ENCODE measurements at places on chromosomes 12 and 14. TPM values are rescaled to one million over a fixed set of nuclear protein-coding genes. Genes with fewer than 3 reads are reported as not detected.

PKP2 gene
- 22.7 TPM for total RNA-seq

DNA sequence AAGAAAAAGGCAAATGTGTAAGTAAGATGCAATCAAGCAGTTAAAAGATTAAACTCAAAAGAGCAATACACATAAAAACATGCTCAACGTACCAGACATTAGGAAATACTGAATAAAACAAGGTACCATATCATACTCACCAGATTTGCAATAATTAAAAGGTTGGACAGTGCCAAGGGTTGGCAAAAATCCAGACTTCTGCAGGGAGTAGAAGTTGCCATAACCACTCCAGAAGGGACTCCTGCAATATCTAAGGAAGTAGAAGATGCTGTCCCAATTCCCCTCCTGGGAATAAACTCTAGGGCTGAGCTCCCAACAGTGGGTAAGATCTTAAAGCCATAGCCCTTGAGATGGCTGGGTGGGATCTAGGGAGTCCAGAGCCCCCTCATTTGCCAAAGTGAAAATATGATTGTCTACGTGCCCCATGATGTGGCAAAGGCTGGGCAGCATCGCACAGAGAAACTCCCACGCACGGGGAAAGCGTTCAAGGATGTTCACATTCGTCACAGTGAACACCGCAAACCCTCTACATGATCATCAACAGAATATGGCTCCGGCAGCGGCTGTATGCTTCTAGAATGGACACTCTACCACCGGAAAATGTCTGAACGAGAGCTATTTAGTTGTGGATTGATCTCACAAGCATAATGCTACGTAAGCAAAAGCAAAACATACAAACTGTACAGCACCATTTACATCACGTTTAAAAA is 12.3 kb downstream of the KCTD10 start:
- H3K4me3 ChIP-seq: no peak overlapping the region
- H3K36me3 ChIP-seq: no peaks in the 10 kb centered on the region

OTUB2 gene
- total RNA-seq: 1.3 TPM

GRCh38 chr12:82480606-82481005 is 122.3 kb downstream of the METTL25 start:
- no peak overlapping the region for H3K27ac ChIP-seq
- no peaks in the 10 kb centered on the region for H3K27me3 ChIP-seq
- H3K36me3 ChIP-seq: no peaks in the 10 kb centered on the region
- peaks cover 3% of the 10 kb centered on the region for H3K4me1 ChIP-seq
- no peak for DNase-seq

- H3K4me1 ChIP-seq: no peaks in the 10 kb centered on the region
- H3K4me3 ChIP-seq: no peak overlapping the region
- H3K36me3 ChIP-seq: no peaks in the 10 kb centered on the region
- H3K27ac ChIP-seq: no peak overlapping the region
Measured at GRCh38 chr12:55706568-55707218, 1.0 kb downstream of the ITGA7 start.

DNA sequence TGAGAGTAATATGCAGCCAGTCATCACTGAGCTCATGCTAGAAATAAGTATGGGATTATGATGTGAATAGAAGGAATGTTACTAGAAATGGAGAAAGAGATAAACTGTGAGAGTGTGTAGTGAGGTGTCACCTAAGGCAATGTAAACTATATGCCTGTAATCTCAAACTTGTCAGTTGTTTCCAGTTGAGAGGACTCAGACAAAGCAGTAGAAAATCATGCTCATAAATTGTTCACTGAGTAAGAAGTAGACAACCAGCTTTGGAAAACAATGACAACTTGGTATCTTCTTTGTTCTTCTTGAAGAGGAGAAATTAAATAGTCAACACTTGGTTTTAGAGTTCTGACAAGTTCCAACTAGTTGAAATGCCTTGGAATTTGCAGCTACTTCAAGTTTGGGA is 148.5 kb upstream of the OR4E1 start:
- H3K27ac ChIP-seq: no peak overlapping the region
- no peaks in the 10 kb centered on the region for H3K4me1 ChIP-seq

- no peaks in the 10 kb centered on the region for H3K4me1 ChIP-seq
- no peaks in the 10 kb centered on the region for H3K27me3 ChIP-seq
- H3K36me3 ChIP-seq: no peaks in the 10 kb centered on the region
- no peak for DNase-seq
Measured at GRCh38 chr12:27359578-27360340, 27.1 kb downstream of the BMAL2 start.

DNA sequence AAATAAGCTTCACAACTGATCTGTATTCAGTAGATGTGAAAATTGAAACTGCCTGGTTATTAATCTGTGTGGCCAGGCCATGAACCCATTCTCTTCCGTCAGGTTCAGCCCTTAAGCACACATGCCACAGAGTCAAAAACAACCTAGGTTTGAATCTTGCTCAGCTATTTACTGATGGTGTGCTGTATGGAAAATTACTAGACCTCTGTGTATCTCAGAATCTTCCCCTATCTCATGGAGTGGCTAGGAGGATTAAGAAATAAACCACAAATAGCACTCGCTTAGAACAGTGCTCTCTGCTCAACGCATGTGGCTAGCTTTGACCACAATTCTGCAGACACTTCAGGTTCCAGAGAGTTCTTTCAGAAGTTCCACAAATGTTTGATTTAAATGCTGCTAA is 240.7 kb upstream of the PLEKHG7 start:
- no peak overlapping the region for H3K4me3 ChIP-seq
- H3K27me3 ChIP-seq: no peaks in the 10 kb centered on the region
- peaks cover 4% of the 10 kb centered on the region for H3K4me1 ChIP-seq
- no peaks in the 10 kb centered on the region for H3K36me3 ChIP-seq
- no peak for DNase-seq
- no peak overlapping the region for H3K27ac ChIP-seq

OAS3 gene
- 6.9 TPM for total RNA-seq

DNA sequence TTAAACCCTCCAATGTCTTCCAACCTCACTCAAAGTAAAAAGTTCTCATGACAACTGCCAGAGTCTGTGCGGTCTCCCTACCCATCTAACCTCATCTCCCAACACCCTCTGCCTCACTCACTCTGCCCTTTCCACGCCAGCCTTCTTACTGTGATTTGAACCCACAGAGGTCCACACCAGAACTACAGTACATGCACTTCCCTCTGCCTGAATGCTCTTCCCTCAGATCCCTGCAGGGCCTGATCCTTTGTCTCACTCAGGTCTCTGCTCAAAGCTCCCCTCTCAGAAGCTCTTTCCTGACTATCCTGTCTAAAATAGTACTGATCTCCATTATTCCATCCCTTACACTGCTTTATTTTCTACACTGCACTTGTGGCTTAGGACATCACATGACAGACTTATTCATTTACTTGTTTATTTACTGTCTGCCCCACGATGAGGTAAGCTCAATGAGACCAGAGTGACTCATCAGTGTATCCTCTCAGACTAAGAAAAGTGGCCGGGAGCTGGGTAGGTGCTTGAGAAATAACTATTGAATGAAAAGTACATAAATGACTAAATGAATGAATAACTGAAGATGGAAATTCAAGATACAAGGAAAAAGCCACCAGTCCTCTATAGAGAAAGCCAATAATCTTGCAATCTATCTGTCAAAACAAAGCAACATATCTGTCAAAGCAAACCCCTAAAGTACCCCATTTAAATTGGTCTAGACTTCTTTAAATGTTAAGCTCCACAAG is 17.1 kb downstream of the POMT2 start:
- peak overlapping the region; percentile 62 for H3K27ac ChIP-seq
- no peaks in the 10 kb centered on the region for H3K36me3 ChIP-seq

DNA sequence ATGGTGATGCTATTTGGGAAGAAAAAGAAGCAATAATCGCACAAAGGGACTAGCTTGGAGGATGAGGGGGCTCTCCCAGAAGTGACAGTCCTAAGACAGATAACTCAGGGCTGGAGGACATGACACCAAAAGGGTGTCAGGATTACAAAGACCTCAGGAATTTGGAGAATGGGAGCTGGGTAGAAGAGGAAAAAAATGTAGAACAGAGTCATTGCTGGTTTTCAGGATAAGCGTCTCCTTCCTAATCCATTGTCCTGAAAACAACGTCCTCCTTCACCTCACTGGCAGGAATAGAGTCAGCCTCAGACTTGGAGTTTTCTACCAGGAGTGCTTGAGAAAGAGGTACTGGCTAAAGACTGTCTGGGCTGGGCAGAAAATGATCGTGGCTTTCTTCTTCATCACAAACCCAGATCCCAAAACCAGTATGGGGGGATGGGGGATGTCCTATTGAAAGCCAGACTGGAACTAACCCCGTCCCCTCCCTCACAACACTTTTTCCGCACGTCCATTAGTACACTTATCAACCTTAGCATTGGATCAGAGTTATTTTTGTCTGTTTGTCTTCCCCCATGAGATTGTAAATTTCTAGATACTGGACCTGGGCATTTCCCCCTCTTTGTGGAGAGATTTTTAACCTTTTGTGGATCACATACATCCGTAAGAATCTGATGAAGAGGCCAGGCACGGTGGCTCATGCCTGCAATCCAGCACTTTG is 14.3 kb downstream of the B4GALNT3 start:
- no peaks in the 10 kb centered on the region for H3K36me3 ChIP-seq
- H3K4me3 ChIP-seq: no peak overlapping the region
- H3K27ac ChIP-seq: no peak overlapping the region
- no peaks in the 10 kb centered on the region for H3K4me1 ChIP-seq
- DNase-seq: no peak

PPP4R3A gene
- total RNA-seq: 36.4 TPM

HAL gene
- total RNA-seq: 0.08 TPM

- DNase-seq: no peak
- H3K27me3 ChIP-seq: no peaks in the 10 kb centered on the region
- no peak overlapping the region for H3K4me3 ChIP-seq
- H3K36me3 ChIP-seq: no peaks in the 10 kb centered on the region
- H3K27ac ChIP-seq: no peak overlapping the region
Measured at GRCh38 chr12:30010071-30011052, 226.6 kb upstream of the TMTC1 start.

GRCh38 chr12:1405619-1406018 is 188.8 kb downstream of the FBXL14 start:
- no peaks in the 10 kb centered on the region for H3K4me1 ChIP-seq
- no peaks in the 10 kb centered on the region for H3K36me3 ChIP-seq
- DNase-seq: no peak
- H3K27ac ChIP-seq: no peak overlapping the region
- no peak overlapping the region for H3K4me3 ChIP-seq

NEUROD4 gene
- total RNA-seq: not detected

GRCh38 chr12:49553512-49554088 is 14.3 kb downstream of the MCRS1 start:
- H3K27ac ChIP-seq: no peak overlapping the region
- peaks cover 22% of the 10 kb centered on the region for H3K4me1 ChIP-seq
- peaks cover under 1% of the 10 kb centered on the region for H3K36me3 ChIP-seq
- no peak overlapping the region for H3K4me3 ChIP-seq

- no peaks in the 10 kb centered on the region for H3K4me1 ChIP-seq
- H3K36me3 ChIP-seq: no peaks in the 10 kb centered on the region
Measured at GRCh38 chr14:80996049-80996901, 40.9 kb downstream of the TSHR start.

ANO6 gene
- 28.2 TPM for total RNA-seq

GRCh38 chr14:100836941-100837804 is 11.3 kb downstream of the MEG3 start:
- H3K27ac ChIP-seq: no peak overlapping the region
- DNase-seq: no peak
- no peaks in the 10 kb centered on the region for H3K4me1 ChIP-seq
- no peak overlapping the region for H3K4me3 ChIP-seq
- no peaks in the 10 kb centered on the region for H3K36me3 ChIP-seq

TTC5 gene
- total RNA-seq: 6.9 TPM

ADAM21 gene
- not detected for total RNA-seq

- peak; percentile 91 for DNase-seq
- H3K27ac ChIP-seq: no peak overlapping the region
- H3K4me3 ChIP-seq: no peak overlapping the region
- no peaks in the 10 kb centered on the region for H3K36me3 ChIP-seq
- no peaks in the 10 kb centered on the region for H3K4me1 ChIP-seq
Measured at GRCh38 chr14:73825551-73826188, 26.0 kb upstream of the PTGR2 start.

TMX1 gene
- total RNA-seq: 10.1 TPM

MCRS1 gene
- 22.9 TPM for total RNA-seq

DNA sequence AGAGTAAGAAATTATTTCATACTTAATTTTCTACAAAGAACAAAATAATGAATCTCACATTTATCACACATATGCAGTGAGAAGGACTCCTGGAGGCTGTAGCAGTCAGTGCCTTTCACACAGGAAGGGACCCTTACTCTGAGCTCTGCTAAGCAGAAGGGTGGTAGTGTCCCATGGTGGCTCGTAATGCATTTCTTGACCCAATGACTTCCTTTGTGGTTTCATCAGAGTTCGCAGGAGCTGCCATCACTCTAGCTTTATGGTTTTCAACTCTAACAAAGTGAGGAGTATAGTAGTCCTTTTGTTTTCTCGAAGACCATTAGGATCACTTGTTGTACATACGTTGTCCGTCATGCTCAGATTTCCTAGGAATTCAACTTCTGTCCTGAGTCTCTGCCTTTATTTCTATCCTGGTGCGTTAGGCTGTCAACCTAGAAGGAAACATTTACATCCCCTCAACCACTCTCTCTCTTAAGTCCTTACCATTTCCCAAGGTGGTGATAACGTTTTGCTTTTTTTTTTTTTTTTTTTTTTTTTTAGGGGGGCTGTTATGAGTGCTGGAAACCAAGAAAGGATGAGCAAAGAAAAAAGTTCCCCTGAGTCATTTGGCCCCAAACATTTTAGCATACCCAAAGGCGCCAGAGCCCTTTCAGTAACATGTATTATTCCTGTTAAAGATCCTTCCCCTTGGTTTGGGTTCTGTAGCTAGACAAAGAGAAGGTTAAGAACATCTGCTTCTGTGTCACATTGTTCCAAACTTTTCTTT is 37.2 kb downstream of the GABARAPL1 start:
- H3K27me3 ChIP-seq: no peaks in the 10 kb centered on the region
- H3K36me3 ChIP-seq: no peaks in the 10 kb centered on the region
- DNase-seq: no peak
- H3K27ac ChIP-seq: no peak overlapping the region
- H3K4me1 ChIP-seq: no peaks in the 10 kb centered on the region
